ENCODE measurements at places on chromosomes 2 and 18.

GRCh38 chr2:146917431-146918042 lies 927.3 kb upstream of the ACVR2A start:
- H3K27ac ChIP-seq, result no peak overlapping the region
- no peak for DNase-seq
- no peaks in the 10 kb centered on the region for H3K4me1 ChIP-seq

- H3K27ac ChIP-seq, result no peak overlapping the region
- H3K4me3 ChIP-seq, result no peak overlapping the region
- H3K4me1 ChIP-seq, result no peaks in the 10 kb centered on the region
- no peaks in the 10 kb centered on the region for H3K36me3 ChIP-seq
- DNase-seq, result no peak
- no peaks in the 10 kb centered on the region for H3K27me3 ChIP-seq
Observed at GRCh38 chr2:181264441-181264840, 192.7 kb upstream of the ITGA4 start.

- H3K36me3 ChIP-seq, result no peaks in the 10 kb centered on the region
- peak; percentile 32 for DNase-seq
- no peak overlapping the region for H3K27ac ChIP-seq
- no peaks in the 10 kb centered on the region for H3K27me3 ChIP-seq
- H3K4me1 ChIP-seq, result 0 out of 2 replicates have a peak, but pooled peaks cover 4% of the 10 kb centered on the region
Observed at GRCh38 chr18:31219395-31219794, 56.7 kb upstream of the DSC1 start.

GRCh38 chr18:111306-112014 lies 46.9 kb upstream of the USP14 start:
- no peaks in the 10 kb centered on the region for H3K36me3 ChIP-seq
- H3K27ac ChIP-seq, result peak overlapping the region; percentile 45
- H3K4me1 ChIP-seq, result 0 out of 2 replicates have a peak, but pooled peaks cover 8% of the 10 kb centered on the region
- DNase-seq, result peak; percentile 78

DNA sequence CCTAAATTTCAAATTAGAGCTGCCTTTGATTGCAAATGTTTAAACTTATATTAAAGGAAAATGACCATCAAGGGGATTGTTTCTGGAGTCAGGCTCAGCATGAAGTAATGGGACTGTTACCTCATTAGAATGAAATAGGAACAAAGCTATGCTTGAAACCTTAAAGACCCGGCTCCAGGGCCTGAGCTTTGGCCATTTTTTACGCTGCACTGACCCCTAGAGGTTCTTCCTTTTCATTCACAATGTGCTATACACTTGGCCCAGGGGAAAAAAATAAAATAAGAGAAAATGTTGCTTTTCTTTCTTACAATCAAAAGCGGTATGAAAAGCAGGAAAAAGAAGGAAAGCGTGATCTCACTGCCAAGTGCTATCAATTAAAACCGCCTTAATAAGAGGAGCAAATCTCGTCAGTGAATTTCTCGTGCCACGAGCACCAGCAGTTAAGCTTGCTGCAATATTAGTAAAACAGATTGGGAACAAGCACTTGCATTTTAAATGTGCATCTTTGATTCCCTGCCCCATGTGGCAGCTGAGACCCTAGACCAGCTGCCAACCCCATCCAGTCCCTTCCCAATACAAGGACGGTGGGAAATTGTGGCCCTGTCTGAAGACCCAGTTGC lies 96.6 kb downstream of the MBD2 start:
- DNase-seq, result peak; percentile 47
- no peaks in the 10 kb centered on the region for H3K4me1 ChIP-seq
- H3K27ac ChIP-seq, result no peak overlapping the region
- no peaks in the 10 kb centered on the region for H3K27me3 ChIP-seq
- no peak overlapping the region for H3K4me3 ChIP-seq

GRCh38 chr18:57648414-57648813 lies 26.8 kb upstream of the NARS1 start:
- no peaks in the 10 kb centered on the region for H3K36me3 ChIP-seq
- no peak for DNase-seq
- H3K4me1 ChIP-seq, result no peaks in the 10 kb centered on the region
- H3K27me3 ChIP-seq, result no peaks in the 10 kb centered on the region
- H3K4me3 ChIP-seq, result no peak overlapping the region
- H3K27ac ChIP-seq, result no peak overlapping the region

GRCh38 chr2:43559391-43560230 lies 36.2 kb downstream of the THADA start:
- no peaks in the 10 kb centered on the region for H3K27me3 ChIP-seq
- H3K36me3 ChIP-seq, result 0 out of 2 replicates have a peak, but pooled peaks cover 6% of the 10 kb centered on the region
- H3K4me1 ChIP-seq, result peaks cover 26% of the 10 kb centered on the region
- DNase-seq, result peak; percentile 30

DNA sequence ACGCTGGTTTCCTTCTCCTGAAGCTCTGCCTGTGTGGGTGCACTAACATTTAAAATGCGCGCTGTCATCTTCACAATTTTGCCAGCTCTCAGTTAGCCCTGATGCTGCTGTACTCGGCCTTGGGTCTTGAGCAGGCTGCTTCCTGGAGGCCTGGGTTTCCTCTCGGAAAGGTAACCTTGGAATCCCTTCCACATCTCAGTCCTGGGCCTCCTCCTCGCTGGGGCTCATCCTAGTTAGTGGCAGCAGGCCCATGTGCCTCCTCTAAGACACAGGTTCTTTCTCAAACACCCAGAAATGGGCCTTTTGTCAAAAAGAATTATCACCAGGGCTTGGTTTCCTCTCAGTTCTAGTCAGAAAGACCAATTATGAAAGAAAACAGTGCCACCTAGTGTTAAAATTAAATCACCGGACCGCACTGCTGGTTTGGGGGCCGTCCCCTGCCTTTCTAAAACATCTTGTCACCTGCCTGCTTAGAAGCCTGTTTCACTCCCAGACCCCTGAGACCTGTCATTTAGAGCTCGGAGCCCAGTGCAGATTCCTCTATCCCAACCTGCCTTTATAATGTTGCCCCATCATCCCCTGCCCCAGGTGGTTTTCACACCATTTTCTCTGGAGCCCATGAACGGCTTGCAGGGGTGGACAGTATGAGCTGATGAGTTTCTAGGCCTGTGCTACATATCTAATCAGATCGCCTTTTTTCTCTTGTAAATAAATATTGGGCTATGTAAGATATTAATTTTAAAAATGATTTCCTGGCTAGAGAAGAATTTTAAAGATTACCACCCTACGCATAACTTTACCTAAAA lies 42.4 kb downstream of the HK2 start:
- H3K4me1 ChIP-seq, result no peaks in the 10 kb centered on the region
- peak; percentile 60 for DNase-seq
- no peaks in the 10 kb centered on the region for H3K36me3 ChIP-seq
- H3K4me3 ChIP-seq, result no peak overlapping the region

DNA sequence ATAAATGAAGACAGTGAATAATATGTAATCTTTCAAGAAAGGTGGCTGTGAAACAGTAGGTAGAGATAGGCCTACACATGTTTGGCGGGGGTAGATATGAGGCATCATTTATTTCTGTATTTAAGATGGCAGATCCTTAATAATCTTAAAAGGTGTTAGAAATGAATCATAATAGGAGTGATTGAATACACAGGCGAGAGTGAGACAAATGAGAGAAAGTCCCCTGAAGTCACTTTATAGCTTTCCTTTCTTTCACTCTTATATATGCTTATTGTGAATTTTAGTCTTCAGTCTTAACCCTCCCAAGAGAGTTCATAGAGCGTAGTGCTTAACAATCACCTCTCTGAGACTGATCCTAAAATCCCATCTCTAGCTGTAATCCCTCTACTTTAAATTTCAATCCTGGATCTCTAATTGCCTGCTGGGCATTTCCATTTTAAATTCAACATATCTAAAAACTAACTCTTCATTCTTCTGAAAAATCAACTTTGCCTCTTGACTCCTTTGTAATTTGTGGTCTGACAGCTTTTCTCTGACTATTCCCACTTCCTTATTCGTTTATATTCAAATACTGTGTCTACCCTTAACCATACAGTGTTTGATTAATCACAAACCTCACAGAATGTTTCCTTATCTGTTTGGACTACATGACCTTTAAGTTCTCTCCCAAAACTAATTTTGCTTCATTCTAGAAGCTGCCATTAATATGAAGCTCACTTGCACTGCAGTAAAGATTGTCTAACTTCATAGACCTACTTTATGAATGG lies 463.7 kb upstream of the FSIP2 start:
- no peak overlapping the region for H3K4me3 ChIP-seq
- DNase-seq, result no peak
- H3K4me1 ChIP-seq, result no peaks in the 10 kb centered on the region

DNA sequence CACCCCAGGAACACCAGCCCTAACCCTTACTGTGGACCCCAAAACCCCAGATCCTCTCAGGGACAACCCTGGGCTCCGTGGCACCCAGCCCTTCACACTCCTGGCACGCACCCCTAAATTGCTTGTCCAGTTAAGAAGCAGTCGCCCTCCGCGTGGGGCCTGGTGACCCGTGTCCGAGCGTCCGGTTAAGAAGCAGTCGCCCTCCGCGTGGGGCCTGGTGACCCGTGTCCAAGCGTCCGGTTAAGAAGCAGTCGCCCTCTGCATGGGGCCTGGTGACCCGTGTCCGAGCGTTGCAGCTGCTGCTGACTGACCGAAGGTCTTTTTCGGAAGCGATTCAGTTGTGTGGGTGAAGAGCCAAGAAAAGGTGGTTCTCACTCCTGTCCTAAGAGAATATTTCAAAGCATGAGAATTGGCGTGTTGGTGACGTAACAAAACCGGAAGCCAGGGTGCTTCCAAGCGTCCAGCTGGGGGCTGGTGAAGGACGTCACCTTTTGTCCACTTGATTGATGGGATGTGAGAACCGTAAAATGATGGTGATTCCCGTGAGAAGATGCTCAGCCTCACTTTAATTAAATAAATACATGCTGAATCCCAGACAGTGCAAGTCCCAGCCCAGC lies 70.5 kb downstream of the KCNG2 start:
- DNase-seq, result no peak
- H3K36me3 ChIP-seq, result no peaks in the 10 kb centered on the region
- H3K4me1 ChIP-seq, result no peaks in the 10 kb centered on the region
- H3K27ac ChIP-seq, result no peak overlapping the region

- H3K36me3 ChIP-seq, result no peaks in the 10 kb centered on the region
- H3K4me1 ChIP-seq, result peaks cover 23% of the 10 kb centered on the region
- no peak overlapping the region for H3K4me3 ChIP-seq
- H3K27ac ChIP-seq, result no peak overlapping the region
- no peak for DNase-seq
- H3K27me3 ChIP-seq, result no peaks in the 10 kb centered on the region
Observed at GRCh38 chr2:46351098-46351749, 54.0 kb downstream of the EPAS1 start.

DNA sequence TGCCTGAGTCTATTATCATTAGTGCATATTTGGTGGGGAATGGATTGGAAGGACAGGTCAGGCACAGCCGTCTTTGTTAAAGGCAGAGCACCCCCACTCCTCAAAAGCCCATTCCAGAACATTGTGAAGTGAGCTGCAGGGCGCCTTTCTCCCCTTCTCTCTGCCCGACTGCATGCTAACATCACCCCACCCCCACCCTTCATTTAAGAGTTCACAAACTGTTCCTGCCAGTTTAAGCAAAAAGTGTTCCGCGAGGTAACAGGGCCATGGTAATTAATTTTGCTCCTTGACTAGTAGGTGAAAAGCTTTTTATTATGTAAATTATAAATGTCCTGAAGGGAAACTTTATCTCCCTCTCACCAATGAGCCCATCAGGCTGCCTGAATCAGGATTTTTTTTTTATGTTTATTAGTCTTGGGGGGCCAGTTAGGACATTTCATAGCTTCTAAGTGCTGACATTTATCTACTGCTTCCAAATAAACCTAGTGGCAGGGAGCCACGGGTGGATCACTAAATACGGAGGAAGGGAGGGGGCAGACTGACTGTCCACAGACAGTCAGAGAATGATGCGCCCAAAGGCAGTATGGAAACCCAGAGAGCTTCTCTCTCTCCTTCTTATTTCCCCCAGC lies 99.4 kb downstream of the FTCDNL1 start:
- no peak overlapping the region for H3K27ac ChIP-seq
- H3K4me1 ChIP-seq, result no peaks in the 10 kb centered on the region
- no peak for DNase-seq
- H3K4me3 ChIP-seq, result no peak overlapping the region

- no peaks in the 10 kb centered on the region for H3K27me3 ChIP-seq
- DNase-seq, result peak; percentile 75
- peak overlapping the region; percentile 71 for H3K4me3 ChIP-seq
- no peaks in the 10 kb centered on the region for H3K36me3 ChIP-seq
- H3K4me1 ChIP-seq, result 0 out of 2 replicates have a peak, but pooled peaks cover 7% of the 10 kb centered on the region
- peak overlapping the region; percentile 60 for H3K27ac ChIP-seq
Observed at GRCh38 chr18:35580701-35581539, 620 bp upstream of the GALNT1 start.

DNA sequence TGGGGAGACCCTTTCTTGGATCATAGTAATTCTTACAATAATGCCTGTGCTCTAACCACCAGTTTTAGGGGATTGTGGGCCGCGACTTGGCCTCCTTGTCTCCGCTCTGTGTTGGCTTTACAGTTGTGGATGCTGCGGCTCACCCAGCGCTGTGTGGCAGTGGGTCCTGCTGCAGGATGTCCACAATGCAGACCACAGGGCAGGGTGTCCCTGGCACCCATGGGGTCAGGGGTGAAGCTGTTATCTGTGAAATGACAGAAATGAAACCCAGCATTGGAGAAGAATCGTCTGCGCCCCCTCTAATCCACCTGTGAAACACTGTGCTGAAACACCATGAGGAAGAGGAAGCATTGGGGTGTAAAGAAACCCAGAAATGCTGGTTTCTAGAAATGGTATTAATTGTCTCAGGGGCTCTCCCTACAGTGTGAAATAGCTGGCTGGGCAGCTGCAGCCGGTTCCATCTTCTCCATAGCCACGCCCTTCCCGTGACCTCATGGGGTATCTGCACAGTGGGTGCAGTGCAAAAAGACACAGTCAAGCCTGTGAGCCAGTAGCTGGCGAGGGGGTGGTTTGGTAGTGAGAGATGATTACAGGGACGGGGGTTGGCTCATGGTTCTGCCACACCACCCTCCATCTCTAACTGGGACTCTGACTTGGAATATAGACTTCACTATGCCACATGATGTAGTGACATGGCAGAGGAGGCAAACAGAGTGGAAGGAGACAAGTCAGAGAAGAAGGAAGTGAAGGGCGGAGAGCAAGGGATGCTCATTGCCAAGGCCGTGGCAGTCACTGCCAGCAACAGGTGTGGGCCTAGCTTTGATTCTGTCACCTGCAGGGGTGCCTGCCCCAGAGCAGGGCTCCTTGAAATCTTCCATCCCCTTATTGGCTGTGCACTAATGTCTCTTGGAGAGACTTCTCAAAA lies 16.2 kb downstream of the INPP4A start:
- peaks cover 86% of the 10 kb centered on the region for H3K4me1 ChIP-seq
- DNase-seq, result peak; percentile 93
- H3K4me3 ChIP-seq, result peak overlapping the region; percentile 35
- H3K27ac ChIP-seq, result peak overlapping the region; percentile 99
- no peaks in the 10 kb centered on the region for H3K27me3 ChIP-seq
